Activated CD4-positive, alpha-beta T cell treated with anti-CD3 and anti-CD28 coated beads for 36 hours (primary cell): ENCODE measurements at places on chromosomes 1 and 21. TPM values are rescaled to one million over a fixed set of nuclear protein-coding genes. Genes with fewer than 3 reads are reported as not detected.

DNA sequence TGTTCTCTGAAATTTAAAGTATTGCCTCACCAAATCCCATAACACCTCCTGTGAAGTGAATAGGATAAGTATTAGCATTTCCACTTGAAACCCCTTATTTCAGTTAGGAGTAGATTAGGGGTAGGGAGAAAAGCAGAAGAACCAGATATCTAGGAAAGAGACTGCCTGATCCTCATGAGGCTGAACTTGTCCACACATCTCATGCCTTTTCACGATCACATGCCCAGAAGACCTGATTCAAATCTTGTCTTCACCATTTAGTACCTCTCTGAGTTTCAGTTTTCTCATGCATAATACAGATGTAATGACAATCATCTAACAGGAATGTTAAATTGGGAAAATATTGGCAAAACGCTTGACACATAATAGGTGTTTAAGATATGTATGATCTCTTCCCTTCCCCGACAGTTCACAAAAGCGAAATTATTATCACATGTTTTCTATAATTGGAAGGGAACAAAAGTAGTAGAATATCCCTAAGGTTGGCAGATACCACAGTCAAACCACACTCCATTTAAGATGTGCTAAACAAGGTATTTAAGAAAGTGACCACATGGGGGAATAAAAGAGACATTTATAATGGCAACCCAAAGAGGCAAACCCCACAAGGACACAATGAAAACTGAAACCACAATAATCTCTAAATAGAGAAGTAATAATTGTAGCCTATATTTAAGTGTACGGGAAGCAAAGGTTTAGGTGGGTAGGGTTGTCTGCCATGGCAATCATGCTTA is 25.2 kb downstream of the GFI1 start:
- H3K27me3 ChIP-seq, result no peaks in the 10 kb centered on the region
- DNase-seq, result no peak
- no peak overlapping the region for H3K27ac ChIP-seq
- H3K36me3 ChIP-seq, result peaks cover 6% of the 10 kb centered on the region

- no peaks in the 10 kb centered on the region for H3K27me3 ChIP-seq
- H3K27ac ChIP-seq, result peak overlapping the region; percentile 98
- no peak for DNase-seq
- H3K4me1 ChIP-seq, result peaks cover 76% of the 10 kb centered on the region
These were observed 10.6 kb downstream of the PTPRC start for GRCh38 chr1:198649232-198649967.

DNA sequence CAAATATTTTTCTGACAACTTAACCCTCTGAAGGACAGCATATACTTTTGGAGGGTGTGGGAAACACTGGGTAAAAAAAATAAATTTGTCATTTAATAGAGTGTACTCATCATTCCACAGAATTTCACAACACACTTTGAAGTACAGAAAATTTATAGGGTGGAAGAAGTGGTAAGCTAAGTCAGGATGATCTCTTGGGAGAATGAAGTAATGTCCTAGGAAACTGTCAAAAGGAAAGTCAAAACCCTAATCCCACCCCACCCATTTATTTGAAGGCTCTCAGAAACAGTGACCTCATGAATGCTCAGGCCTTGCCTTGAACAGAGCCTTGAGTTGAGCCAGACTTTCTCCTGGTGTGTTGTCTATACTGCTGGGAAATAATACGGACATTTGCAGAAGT is 7.3 kb upstream of the UAP1 start:
- no peaks in the 10 kb centered on the region for H3K27me3 ChIP-seq
- no peak for DNase-seq
- H3K4me3 ChIP-seq, result no peak overlapping the region
- no peaks in the 10 kb centered on the region for H3K4me1 ChIP-seq
- no peak overlapping the region for H3K27ac ChIP-seq

DNA sequence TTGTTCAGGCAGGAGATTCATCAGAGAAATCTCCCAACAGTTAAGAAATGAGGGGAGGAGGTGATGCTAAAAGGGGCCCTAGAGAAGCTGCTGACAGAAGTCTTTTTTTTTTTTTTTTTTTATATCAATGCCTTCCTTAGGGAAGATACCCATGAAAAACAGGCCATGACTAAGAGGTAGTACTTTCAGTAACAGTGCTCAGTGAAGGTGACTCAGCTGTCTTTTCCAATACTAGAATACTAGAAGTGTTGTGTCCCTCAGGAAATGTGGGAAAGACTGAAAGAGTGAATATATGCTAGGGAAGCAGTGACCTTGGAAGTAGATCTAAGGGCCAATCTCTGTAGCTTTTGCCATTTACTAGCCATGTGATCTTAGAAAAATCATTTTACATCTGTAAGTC is 52.4 kb upstream of the SLFNL1 start:
- DNase-seq, result no peak
- no peaks in the 10 kb centered on the region for H3K4me1 ChIP-seq
- peaks cover 24% of the 10 kb centered on the region for H3K36me3 ChIP-seq
- H3K27me3 ChIP-seq, result no peaks in the 10 kb centered on the region
- H3K4me3 ChIP-seq, result no peak overlapping the region
- no peak overlapping the region for H3K27ac ChIP-seq

GRCh38 chr1:248277876-248278275 is at the start of gene OR2T33:
TSS of gene OR2T33 (minus strand) at chr1:248277976. CDS start at chr1:248273814, 4,162 bp downstream.
- H3K36me3 ChIP-seq, result no peaks in the 10 kb centered on the region
- H3K4me3 ChIP-seq, result no peak within 1 kb of the TSS
- no peaks in the 10 kb centered on the region for H3K4me1 ChIP-seq
- H3K27me3 ChIP-seq, result no peaks in the 10 kb centered on the region

DNA sequence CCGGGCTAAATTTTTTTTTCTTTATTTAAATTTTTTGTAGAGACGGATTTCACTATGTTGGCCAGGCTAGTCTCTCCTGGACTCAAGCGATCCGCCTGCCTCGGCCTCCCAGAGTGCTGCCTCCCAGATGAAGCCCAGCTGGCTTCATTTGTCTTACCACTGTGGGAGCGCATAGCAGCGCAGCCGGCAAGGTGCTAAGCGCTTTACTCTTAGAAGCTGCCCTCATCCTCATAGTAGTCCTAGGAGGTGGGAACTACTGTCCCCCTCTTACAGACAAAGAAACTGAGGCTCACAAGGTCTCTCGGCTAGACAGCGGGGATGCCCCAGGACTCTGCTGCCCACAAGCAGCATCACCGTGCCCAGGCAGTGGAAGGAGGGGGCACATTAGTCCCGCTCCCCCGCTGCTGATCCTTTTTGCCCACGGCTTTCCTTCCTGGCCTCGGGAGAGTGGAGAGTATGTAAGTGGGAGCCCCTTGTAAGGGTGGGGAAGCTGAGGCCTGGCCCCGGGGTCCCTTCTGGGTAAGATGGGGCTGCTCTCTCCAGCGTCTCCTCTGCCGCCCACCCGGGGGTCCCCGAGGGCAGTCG is 726 bp downstream of the TMEM54 start:
- no peaks in the 10 kb centered on the region for H3K36me3 ChIP-seq
- peak overlapping the region; percentile 42 for H3K4me3 ChIP-seq
- H3K4me1 ChIP-seq, result peaks cover 6% of the 10 kb centered on the region
- no peak overlapping the region for H3K27ac ChIP-seq
- no peak for DNase-seq

- H3K27ac ChIP-seq, result peak overlapping the region; percentile 74
- peaks cover 41% of the 10 kb centered on the region for H3K4me1 ChIP-seq
- peaks cover 27% of the 10 kb centered on the region for H3K36me3 ChIP-seq
- no peak overlapping the region for H3K4me3 ChIP-seq
- no peaks in the 10 kb centered on the region for H3K27me3 ChIP-seq
- peak; percentile 89 for DNase-seq
These were observed 106.1 kb downstream of the KIAA0319L start for GRCh38 chr1:35451125-35451528.

DNA sequence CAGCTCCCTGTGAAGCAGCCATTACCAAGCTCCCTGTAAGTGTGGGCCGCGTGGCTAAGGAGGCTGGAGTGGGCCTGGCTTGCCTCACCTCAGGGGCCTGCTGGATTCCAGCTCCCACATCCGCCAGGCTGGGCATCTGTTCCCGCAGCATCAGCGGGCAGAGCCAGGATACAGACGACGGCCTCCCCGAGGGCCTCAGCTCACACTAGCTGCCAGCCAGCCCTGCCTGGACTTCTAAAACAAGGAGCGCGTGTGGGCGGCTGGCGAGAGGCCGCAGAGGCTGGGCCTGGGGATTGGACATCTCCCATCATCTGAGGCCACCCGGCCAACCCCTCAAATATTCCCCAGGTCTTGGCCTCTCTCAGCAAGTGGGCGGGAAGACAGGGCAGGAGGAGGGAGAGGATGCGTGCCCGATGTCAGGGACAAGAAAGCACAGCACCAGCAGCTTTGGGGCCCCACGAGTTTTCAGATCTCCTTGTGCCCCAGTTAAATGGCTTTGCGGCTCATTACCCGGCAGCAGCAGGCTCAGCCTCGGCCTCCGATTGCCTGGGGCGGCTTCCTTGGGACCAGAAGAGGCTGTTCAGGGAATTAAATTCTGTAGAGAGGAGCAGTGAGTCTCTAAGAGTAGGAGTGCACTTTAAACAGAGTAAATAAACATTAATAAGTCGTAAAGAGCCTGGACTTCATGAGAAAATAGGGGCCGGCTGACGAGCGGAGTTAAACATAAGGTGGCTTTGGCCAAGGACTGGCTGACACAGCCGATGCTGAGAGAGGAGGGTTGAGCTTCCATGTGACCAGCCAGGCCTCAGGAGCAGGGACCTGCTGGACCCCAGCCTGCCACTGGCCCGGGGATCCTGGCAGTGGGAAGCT is 208.9 kb upstream of the C1orf174 start:
- H3K27ac ChIP-seq, result no peak overlapping the region
- H3K36me3 ChIP-seq, result no peaks in the 10 kb centered on the region
- no peaks in the 10 kb centered on the region for H3K4me1 ChIP-seq
- no peak overlapping the region for H3K4me3 ChIP-seq

GRCh38 chr1:178118524-178118923 is 24.6 kb downstream of the RASAL2 start:
- H3K4me1 ChIP-seq, result no peaks in the 10 kb centered on the region
- no peak overlapping the region for H3K4me3 ChIP-seq
- H3K27ac ChIP-seq, result no peak overlapping the region
- H3K27me3 ChIP-seq, result no peaks in the 10 kb centered on the region
- no peak for DNase-seq

DNA sequence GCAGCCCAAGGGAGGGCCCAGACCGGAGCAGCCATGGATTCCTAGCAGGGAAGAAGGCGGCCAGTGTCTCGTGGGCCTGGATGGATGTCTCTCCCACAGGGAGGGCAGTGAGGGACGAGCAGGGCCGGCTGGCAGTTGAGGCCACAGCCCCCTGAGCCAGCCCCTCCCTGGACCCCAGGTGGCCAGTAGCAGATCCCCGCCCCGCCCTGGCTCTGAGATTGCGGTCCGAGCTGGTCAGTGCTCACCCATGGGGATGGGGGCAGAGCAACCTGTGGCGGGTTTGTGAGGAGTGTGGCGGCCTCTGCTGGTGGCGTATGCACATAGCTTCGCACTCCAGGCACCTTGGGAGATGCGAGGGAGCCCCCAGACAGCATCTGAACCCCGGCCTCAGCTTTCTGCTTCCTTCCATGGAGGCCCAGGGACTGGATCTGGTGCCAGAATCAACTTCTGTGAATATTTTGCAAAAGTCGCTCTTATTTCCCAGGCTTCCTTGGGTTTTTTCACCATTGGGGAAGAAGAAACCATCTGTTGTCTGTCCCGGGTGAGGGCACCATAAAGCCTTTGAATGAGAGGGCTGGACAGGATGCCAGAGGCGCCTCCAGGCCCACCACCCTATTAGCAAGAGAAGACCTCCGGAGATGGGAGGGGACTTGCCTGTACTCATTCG is 8.4 kb upstream of the KCNN3 start:
- DNase-seq, result peak; percentile 87
- H3K4me3 ChIP-seq, result no peak overlapping the region
- peaks cover 4% of the 10 kb centered on the region for H3K27me3 ChIP-seq
- H3K27ac ChIP-seq, result no peak overlapping the region
- peaks cover 10% of the 10 kb centered on the region for H3K4me1 ChIP-seq

DNA sequence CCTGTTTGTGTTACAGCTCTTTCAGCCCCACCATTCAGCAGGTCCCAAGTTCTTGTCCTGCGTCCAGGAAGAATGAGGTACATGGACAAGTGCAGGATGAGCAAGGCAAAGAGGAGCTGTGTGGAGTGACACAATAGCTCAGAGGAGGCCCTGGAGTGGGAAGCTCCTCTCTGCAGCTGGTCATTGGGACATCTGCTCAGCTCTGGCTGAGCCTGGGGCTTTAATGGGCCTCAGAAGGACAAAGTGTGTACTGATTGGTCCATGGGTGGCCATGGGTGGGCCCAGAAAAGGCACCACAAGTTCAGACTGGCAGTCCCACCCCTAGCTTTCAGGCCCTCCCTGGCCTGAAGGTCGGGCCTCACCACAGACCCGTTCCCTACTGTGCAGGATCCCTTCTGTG is 14.7 kb upstream of the HYI start:
- H3K4me3 ChIP-seq, result no peak overlapping the region
- peaks cover 7% of the 10 kb centered on the region for H3K4me1 ChIP-seq
- no peaks in the 10 kb centered on the region for H3K36me3 ChIP-seq
- no peak for DNase-seq

DNA sequence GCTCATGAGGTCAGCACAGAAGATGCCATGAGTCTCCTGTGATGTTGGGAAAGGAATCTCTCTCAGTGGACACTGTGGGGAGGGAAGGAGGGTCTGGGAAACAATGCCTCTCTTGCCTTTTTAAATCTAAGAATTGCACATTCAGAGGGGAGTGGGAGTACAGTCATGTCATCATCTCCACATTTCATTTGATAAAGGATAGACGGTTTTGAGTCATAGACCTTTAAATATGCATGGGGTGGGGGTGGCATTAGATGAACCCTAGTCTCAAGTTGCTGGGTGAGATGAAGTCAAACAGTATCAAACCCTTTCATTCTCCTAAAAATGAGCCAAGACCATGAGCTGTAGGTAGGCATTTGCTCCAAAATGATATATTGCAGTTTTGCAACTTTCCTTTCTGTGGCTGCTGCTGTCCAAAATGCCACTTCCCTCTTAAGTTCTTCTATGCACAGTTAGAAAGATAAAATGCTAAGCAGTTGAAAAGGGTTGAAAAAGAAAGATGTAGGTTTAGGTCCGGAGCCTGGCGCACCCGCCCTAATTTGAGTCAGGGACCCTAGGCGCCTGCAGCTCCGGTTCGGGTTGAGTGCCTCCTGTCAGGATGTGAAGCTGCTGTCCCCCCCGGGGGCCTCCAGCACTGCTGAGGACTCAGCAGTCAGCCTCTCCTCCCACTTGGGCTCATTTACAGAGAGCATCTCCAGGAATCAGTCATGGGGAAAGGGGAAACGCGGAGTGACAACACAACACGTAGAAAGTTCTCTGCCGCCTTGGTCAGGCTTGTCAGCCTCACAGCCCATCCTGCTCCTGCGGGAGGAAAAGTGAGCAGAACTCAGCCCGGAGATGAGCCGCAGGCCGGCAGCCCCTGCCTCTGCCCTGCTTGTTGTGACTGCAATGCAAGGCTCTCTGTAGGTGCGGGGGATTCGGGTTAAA is 479.3 kb upstream of the RUNX1 start:
- H3K4me3 ChIP-seq, result peak overlapping the region; percentile 75
- peak; percentile 79 for DNase-seq
- no peaks in the 10 kb centered on the region for H3K36me3 ChIP-seq
- H3K27me3 ChIP-seq, result no peaks in the 10 kb centered on the region
- H3K4me1 ChIP-seq, result peaks cover 44% of the 10 kb centered on the region

Gene ILDR2
- total RNA-seq, result 9.1 TPM

Gene GJB5
- not detected for total RNA-seq
